Hematopoietic multipotent progenitor cell (in vitro differentiated cells): ENCODE measurements at places on chromosomes 2 and 18.

DNA sequence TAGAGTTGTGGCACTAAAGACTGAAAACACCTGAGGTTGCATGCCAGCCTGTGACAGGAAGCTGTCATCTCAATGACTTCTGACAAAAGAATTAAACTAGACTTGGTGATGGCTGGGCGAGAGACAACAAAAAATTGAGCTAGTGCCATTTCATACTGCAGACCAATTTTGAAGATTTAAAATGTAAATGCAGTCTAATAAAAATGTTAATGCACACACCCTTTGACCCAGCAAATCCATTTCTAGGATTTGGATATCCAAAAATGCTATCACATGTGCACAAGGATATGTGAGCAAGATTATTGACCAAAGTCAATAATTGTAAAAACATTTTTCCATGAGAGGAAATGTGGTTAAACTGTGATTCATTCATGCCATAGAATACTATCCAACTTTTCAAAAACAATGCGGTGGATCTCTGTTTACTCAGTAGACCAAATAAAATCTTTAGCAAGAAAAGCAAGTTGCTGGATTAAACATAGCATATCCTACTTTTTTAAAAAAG lies 5.6 kb downstream of the FBXO36 start:
- no peak for DNase-seq

- no peak for DNase-seq
Observed at GRCh38 chr2:126467367-126468054, 188.4 kb upstream of the GYPC start.

DNA sequence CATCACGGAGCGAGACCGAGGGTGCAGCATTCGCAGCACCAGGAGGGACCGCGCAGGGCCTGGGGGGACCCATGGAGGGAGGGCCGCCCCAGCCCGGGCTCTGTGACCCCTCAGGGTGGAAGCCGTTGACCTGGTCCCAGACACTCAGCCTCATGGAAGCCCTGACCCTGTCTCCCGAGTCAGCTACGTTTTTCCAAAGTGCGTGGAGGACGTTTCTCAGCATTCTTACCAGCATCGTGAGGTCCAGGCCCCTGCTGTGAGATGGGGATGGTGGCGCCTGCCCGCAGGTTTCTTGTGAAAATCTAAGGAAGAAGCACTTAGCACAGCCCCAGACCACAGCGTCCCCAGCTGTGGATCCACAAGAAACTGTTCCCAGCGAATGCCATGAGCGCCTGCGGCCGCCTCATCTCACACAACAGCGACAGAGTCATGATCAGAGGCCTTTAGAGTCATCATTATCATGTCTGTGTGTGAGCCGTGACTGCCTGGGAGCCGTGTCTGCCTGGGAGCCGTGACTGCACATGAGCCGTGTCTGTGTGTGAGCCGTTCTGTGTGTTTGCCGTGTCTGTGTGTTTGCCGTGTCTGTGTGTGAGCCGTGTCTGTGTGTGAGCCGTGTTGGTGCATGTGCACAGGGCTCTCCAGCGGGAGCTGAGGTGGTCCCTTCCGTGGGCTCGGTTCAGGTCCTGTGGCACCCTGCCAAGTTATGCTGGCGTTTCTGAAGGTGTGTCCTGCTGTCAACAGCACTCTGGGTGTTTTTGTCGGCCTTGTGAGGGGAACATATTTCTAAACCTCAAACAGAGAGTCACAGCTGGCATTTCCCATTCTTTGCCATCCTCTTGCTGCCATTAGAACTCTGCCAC lies 49.2 kb upstream of the KCNG2 start:
- DNase-seq, result no peak

DNA sequence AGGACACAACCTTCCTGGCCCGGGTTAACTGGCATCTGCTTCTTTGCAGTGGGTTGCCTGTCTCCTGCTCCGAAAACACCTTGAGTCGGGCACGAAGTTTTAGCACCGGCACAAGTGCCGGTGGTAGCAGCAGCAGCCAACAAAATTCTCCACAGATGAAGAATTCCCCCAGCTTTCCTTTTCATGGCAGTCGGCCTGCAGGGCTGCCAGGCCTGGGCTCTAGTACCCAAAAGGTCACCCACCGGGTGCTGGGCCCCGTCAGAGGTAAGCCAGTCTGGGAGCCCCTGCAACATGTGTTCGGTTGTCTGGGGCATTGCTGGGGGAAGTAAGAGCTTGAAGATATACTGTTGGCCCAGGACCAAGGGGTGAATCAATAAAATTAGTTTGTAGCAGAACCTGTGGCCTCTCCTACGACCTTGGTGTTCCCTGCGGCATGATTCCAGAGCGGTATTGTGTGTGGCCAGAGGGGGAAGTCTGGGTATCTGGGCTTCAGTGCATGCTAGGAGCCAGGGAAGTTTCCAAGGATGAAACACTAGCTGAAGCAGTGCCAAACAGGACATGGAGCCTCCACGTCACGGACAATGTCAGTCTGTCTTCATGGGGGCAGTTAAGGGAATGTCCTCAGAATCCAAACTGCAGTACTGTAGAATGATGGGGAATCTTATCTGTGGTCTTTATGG lies 7.8 kb downstream of the AGBL5 start:
- no peak for DNase-seq
